ENCODE measurements at places on chromosomes 3 and 15.

- DNase-seq, result no peak
Measured at GRCh38 chr15:69074001-69074842, 59.7 kb downstream of the NOX5 start.

GRCh38 chr3:125552401-125552800 is 32.4 kb upstream of the SNX4 start:
- DNase-seq, result no peak

- DNase-seq, result no peak
Measured at GRCh38 chr3:11447584-11448200, 175.5 kb downstream of the ATG7 start.

DNA sequence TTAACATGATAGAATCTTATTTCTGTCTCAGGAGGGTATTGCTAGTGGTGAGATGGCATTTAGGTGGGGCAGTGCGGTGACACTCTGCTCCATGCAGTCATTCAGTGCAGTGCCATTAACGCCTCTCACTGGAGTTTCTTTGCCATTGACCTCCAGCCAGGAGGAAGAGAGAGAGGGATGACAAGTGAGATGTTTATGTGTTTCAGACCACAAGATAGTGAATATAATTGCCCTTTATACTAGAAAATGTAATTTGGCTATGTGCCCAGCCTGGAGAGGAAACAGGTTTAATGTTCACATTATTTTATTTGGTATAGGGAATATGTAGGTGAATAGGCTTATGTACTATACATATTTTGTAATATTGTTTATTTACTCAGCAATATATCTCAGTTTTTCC is 84.5 kb downstream of the ZIC1 start:
- no peak for DNase-seq

DNA sequence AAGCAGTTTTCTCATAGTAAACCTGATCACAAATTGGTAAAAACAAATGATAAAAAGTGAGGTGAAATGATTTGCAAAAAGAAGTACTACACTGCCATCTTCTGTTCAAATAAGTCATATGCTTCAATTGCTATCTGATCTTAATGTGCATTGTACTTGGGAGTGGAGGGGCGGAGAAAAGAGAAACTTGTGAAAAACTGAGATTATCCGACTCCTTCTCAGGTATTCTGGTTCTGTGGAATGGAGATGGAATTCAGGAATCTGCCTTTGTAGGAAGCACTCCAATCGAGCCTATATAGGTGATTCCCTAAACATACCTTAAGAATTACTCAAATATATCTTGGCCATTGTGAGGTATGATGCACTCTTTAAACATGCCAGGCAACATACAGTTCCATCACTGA is 180.6 kb downstream of the CHL1 start:
- DNase-seq, result no peak

DNA sequence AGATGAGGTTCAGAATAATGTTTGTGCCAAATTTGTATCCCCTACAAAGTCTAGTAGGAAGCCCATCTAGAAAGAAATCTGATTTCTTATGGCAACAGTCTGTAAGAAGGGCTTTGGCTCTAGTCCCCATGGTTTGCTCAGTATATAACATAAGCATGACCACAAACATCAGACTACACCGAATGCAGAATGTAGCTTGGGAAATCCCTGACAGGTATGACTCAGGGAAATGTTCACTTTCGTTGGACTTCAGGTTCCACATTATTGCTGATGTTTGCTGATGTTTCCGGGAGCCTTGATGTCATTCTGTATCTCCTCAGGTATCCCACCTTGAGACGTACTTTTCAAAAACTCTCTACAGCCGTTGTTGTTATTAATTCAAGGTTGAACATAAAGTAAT is 304.4 kb upstream of the TGFBR2 start:
- DNase-seq, result no peak

DNA sequence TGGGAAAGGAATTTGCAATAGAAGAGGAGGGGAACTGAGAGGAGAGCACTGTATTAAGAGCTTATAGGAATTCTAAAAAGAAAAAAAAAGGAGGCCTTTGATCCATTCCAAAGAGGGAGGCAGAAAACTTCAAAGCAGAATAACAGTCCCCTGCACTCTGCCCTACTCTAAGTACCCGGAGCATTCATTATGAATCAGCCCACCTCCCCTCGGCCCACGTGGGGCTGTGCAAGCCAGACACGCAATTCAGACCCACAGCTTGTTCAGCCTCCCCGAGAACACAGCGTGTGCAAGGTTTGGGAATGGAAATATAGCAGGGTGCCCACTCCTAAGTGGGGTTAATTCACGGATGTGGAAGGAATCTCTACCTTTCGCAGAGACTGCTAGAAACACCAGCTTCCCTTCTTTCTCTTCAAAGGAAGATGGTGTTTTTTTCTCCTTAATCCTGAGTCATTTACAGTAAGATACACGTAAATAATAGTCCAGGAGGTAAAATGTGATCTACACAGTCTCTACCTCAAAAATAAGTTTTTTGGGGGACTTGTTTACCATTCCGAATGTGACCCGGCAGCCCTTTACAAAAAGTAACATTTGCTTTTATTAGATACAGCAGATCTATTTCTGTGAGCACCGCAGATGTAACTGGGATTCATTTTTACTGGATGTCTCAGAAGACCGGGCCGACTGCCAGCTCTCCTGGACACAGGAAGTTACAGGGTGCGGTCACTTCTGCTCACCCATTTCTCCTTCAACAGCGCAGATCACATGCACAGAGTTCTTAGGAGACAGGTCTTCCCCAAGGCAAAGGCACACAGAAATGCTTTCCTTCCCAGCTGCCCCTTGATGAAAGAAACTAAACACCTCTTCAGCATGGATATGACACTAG is 768.5 kb upstream of the CFAP20DC start:
- no peak for DNase-seq

GRCh38 chr3:82224661-82225060 is 463.2 kb upstream of the GBE1 start:
- no peak for DNase-seq

- no peak for DNase-seq
Measured at GRCh38 chr3:198079771-198080520, 119.9 kb downstream of the LMLN start.

GRCh38 chr15:46260937-46261336 is 626.1 kb downstream of the SQOR start:
- no peak for DNase-seq

GRCh38 chr15:84736375-84736774 is 12.0 kb upstream of the ZNF592 start:
- no peak for DNase-seq

DNA sequence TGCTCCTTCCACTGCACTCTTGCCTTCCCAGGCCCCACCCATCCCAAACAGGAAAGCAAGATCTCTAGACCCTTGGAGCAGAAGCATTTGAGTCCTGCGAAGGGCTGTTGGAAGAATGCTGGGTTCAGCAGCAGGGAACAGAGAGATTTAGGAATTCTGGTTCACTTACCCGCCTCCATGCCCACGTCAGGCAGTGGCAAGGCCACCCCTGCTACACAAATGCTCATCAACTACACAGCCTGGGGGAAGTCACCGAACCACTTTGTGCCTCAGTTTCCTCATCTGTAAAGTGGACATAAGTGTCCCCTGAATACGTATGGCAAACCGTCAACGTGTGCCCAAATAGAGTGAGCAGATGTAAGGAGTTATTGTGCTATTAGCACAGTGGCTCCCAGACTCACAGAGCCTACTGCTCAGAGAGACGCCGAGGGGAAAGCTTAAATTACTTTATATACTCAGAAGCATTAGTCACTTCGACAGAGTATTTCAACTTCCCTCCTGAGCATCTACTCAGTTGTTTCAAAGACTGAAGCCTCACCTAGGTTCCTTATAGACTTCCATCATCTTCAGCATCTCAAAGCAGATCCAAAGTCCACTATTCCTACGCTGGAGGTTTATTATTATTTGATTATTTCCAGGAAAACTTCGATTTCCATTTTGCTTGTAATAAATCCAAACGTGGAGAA is 905 bp downstream of the HOMER2 start:
- DNase-seq, result no peak

DNA sequence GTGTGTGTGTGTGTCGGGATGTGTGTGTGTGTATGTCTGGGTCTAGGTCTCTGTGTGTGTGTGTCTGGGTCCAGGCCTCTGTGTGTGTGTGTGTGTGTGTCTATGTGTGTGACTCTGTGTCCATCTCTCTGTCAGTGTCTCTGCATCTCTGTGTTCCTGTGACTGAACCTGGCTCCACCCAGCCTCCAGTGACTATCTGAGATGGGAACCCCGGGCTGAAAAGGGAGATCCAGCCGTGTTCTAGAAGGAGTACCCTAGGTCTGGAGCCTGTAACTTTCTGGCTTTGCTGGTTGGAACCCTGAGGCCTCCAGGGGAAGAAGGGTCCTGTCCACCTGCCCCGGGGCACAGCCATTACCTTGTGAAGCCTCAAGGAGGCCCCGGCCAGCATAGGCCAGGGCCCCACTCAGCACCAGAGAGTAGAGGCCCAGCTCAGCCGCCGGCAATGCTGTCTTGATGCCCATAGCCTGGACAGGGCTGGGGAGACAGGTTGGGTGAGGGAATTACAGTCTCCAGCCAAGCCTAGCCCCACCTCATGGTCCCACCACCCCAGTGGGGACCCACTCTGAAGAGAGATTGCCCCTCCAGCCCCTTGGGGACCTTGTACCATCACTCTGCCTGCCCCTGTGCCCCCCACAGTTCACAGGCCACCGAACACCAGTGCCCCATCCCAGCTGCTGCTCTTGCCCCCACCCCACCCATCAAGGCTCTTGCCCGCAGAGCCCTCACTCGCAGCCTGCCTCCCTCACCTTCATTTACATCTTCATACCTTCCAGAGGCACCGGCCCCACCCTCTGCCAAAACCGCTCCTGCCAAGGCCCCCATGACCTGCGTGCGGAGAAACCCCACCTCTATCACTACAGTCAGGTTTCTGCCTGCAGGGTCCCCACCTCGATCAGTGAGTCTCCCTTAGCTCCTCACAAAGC is 2.0 kb downstream of the HHATL start:
- DNase-seq, result no peak

DNA sequence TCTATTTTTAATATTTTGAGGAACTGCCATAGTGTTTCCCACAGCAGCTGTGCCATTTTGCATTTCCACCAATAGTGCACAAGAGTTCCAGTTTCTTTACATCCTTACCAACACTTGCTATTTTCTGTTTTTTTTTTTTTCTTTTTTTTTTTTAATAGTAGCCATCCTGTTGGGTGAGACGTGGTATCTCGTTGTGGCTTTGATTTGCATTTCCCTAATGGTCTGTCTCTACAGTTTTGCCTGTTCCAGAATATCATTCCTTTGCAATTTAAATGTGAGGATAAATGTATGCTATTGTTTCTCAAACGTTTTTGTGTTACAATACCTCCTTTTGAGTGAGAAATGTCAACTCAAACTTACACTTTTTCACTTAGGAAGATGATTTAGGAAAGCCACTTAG is 22.4 kb downstream of the RCN2 start:
- DNase-seq, result no peak
